Airway epithelial cell (primary cell): ENCODE measurements at places on chromosomes 16 and 17. TPM values are rescaled to one million over a fixed set of nuclear protein-coding genes. Genes with fewer than 3 reads are reported as not detected.

KRTAP2-3 gene
- total RNA-seq = 0.21 and 0.84 TPM in 2 replicates

ABR gene
- total RNA-seq = 45.8 and 53.5 TPM in 2 replicates

CDR2L gene
- total RNA-seq = 19.4 and 27.5 TPM in 2 replicates

CACNG5 gene
- total RNA-seq = not detected in 2 replicates

ENO3 gene
- total RNA-seq = 0.37 and 0.56 TPM in 2 replicates

PHOSPHO1 gene
- 0.14 TPM in 1 of 2 replicates, not detected in the other for total RNA-seq

CLEC3A gene
- total RNA-seq = not detected in 2 replicates

CACNG1 gene
- total RNA-seq = not detected in 2 replicates

SHPK gene
- 13.9 and 17.6 TPM in 2 replicates for total RNA-seq

ITGAL gene
- not detected in 2 replicates for total RNA-seq

TRIM16 gene
- 81.2 and 90.9 TPM in 2 replicates for total RNA-seq

CDYL2 gene
- 1.1 and 2.6 TPM in 2 replicates for total RNA-seq

ACSM5 gene
- total RNA-seq = not detected in 2 replicates

TNRC6A gene
- 8.4 and 46.1 TPM in 2 replicates for total RNA-seq

LRRC37A3 gene
- 1.8 and 8.3 TPM in 2 replicates for total RNA-seq

KRT36 gene
- not detected in 2 replicates for total RNA-seq

ABCC11 gene
- 0.19 and 0.21 TPM in 2 replicates for total RNA-seq

GRAPL gene
- not detected in 2 replicates for total RNA-seq

ABCA9 gene
- total RNA-seq = under 0.01 TPM in 1 of 2 replicates, not detected in the other

ETV4 gene
- total RNA-seq = 15.0 and 23.2 TPM in 2 replicates

SYNGR3 gene
- total RNA-seq = 2.1 and 5.4 TPM in 2 replicates

C17orf50 gene
- not detected in 2 replicates for total RNA-seq

HS3ST6 gene
- total RNA-seq = 1.4 and 2.7 TPM in 2 replicates

SLC25A10 gene
- 56.4 and 66.7 TPM in 2 replicates for total RNA-seq

CMTM1 gene
- total RNA-seq = 0.35 TPM in 1 of 2 replicates, not detected in the other

BCL6B gene
- total RNA-seq = not detected in 2 replicates

CACNA1G gene
- 0.05 TPM in 1 of 2 replicates, not detected in the other for total RNA-seq

NACA2 gene
- not detected in 2 replicates for total RNA-seq

TBC1D3D gene
- total RNA-seq = not detected in 2 replicates

CLEC19A gene
- total RNA-seq = not detected in 2 replicates

OR4D1 gene
- total RNA-seq = not detected in 2 replicates

C17orf58 gene
- total RNA-seq = 10.3 and 11.4 TPM in 2 replicates

NPIPB12 gene
- total RNA-seq = 2.2 and 6.5 TPM in 2 replicates

MYO15A gene
- 0.21 TPM in 1 of 2 replicates, not detected in the other for total RNA-seq

PRSS8 gene
- 80.0 and 81.1 TPM in 2 replicates for total RNA-seq

PPP1R1B gene
- 1.3 and 2.5 TPM in 2 replicates for total RNA-seq

NEUROD2 gene
- not detected in 2 replicates for total RNA-seq

G6PC1 gene
- total RNA-seq = not detected in 2 replicates

PHB1 gene
- total RNA-seq = 150 and 152 TPM in 2 replicates

CHST6 gene
- total RNA-seq = 1.3 and 1.5 TPM in 2 replicates
